ENCODE measurements at places on chromosomes 4 and X.

DNA sequence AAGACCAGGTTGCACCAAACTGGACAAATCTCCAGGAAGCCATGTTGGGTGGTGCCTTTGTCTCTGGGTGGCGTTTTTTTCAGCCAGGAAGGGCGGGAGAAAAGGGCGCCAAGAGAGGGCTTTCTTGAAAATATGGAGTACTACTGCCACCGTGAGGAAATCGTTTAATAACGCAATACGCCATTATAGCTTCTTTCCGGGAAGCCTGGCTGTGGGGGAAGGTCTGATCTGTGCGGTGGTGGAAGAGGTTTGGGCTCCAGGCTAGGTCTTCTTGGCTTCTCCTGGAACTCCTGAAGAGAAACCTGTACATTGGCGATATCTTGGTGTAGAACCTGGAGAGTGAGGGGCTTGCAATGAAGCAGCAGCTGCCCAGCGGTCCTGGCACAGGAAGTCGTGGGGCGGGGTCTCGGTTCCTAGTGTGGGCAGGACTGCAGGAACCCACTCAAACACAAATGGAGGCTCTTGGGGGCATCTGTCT is 202.7 kb downstream of the OR13H1 start:
- peak; percentile 88 for DNase-seq

DNA sequence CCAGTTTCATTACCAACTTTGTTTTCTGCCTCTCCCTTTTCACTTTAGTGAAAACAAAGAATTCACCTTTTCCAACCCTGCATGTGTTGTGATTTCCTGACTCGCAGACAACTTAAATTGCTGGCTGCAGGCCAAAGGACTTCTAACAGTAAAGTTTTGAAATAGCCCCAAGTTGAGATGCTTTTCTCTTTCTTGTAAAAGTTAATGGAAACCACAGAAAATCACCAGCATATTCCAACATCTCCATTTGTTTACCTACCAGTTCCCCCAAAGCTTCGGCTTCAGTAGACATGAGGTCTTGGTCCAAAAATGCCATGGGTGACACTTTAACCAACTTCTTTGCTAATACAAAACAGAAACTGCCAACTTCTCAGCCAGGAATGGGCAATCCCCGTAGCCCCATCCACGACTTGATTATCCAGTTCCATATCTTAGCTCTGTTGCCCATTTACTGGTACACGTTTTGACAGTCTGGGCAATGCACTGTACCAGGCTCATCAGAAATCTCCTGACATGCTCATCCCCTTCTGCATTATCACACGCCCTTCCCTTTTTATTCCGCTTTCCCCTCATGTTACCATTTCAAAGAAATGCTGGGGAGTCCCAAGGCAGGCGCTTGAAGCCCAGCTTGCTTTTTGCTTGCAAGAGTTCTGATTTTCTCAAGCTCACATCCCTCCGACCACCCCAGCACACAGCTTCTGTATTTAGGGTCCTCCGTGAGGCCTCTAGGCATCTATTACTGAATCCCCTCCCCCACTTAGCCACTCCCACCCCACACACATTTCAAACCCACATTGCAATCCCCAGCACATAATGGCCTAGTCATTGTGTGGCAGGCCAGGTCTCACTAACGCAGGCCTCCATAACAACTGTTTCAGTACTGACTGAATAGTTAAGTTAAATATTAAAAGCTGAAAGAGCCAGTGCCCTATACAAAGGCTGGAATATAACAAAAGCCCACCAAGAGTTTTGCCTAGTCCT is 137.9 kb upstream of the S100G start:
- DNase-seq, result no peak

DNA sequence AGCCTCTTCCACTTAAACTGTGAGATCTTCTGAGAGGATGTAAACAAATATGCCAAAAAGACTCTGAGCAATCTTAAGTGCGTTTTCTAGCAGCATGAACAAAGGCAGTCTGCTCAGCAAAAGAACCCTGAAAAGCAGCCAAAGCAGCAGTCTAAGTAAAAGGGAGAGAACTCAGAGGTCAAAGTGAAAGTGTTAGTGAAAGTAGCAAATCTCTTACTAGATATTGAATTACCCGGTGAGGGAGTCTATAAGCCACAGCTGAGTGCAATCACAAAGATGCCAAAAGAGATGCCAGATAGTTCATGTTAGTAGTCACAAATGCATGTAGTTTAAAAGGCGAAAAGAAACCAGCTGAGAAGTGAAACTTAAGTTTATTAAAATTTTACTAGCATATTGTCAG is 7.9 kb upstream of the GNRHR start:
- peak; percentile 52 for DNase-seq

GRCh38 chrX:43436517-43436916 is 219.6 kb upstream of the MAOA start:
- no peak for DNase-seq

- no peak for DNase-seq
Measured at GRCh38 chr4:15469402-15470127, at the start of gene CC2D2A. Gene CC2D2A (plus strand): TSS chr4:15469882. CDS start chr4:15475933, 6,051 bp downstream.

GRCh38 chrX:149365061-149365460 is 140.0 kb downstream of the IDS start:
- DNase-seq, result no peak

DNA sequence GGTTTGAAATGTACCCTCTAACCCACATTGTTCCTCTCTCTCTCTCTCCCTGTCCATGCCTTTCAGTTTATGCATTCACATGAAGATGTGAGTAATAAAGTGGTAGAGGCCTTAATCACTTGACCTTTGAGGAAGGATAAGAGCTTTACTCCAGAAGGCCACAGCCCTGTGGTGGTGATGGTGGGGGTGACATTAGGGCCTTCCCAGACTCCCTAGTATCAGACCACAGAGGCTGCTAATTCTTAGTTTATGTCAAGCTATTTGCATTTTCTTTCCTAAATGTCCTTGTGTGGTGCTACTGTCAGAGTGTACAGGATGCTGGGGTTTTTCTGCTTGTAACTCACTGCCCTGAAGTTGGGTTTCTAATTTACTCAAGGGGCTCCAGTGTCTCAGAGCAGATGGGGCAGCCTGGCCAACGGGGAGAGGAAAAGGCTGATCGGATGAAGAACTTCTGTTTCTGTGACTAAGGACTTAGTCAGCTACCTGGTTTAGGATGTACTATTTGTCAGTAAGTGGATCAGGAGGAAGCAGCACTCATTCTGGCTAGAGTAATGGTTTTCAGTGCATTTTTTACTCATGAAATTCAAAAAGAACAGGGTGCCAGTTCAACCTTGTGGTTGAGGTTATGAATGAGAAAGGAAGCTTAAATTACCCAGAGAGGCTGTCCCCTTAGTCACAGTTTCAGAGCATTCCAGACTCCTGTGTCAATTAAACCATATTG is 509.6 kb upstream of the DIPK2B start:
- DNase-seq, result no peak

- no peak for DNase-seq
Measured at GRCh38 chr4:79370026-79370425, 38.0 kb downstream of the GK2 start.

- no peak for DNase-seq
Measured at GRCh38 chr4:108589961-108590360, 30.4 kb upstream of the RPL34 start.

DNA sequence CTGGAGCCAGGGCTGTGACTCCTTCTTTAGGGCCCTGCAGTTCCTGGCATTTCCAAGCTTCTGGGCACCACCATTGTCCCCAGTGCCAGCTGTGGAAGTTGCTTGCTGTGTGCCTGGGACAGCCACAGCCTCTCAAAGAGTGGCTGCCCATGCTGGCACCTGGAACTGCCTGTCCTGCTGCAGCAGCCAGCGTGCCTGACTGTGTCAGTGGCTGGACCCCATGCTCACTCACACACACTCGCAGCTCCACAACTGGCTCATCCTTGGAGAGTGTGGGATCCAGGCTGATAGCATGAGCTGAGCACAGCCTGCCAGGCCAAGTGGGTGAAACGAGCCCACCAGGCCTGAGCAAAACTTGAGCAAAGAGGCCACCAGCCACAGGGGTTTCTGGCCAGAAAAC is 1107.6 kb downstream of the C4orf33 start:
- no peak for DNase-seq

DNA sequence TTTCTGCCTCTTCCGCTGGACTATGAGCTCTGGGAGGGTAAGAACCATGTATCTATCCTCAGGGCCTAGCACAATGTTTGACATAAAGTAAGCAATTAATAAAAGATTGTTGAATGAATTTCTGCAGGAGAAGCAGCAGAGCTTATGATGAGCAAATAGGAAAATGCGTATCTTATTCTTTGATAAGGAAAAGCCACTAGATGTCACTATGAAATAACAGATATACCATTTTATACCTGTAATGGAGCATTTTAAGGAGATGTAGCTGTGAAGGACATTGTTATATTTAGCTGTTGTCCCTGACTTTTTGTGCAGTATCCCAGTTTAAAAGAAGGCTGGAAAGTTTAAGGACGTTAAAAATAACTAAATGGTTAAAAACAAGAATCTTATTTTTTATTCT is 147.2 kb upstream of the MBNL3 start:
- no peak for DNase-seq
